Fibroblast of pulmonary artery (primary cell): ENCODE measurements at places on chromosomes 16 and 17.

GRCh38 chr17:76270127-76270592, 5.0 kb downstream of the UBALD2 start:
- no peak for DNase-seq

- DNase-seq, result peak; percentile 92
Observed at GRCh38 chr17:30104575-30105339, 11.9 kb upstream of the NSRP1 start.

DNA sequence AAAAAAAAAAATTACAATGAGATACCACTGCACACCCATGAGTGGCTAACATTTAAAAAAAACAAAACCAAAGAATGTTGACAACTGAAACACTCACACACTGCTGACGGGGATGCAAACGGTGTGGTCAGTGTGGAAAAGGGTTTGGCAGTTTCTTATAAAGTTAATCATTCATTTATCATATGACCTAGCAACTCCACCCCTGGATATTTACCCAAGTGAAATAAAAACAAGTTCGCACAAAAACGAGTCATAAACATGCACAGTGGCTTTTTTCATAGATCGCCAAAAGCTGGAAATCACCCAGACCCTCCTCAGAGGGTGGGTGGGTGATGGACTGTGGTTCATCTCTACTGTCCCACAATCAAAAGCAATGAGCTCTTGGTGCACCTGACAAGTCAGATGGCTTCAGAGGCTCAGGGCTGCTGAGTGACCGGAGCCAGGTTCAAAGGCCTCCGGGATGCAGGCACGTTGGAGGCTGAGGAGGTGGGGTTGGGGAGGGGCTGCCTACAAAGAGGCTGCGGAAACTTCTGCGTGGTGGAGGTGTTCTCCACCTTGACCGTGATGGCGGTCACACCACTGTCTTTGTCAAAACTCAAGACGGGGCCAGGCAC, 14.2 kb downstream of the RAB40B start:
- DNase-seq, result no peak

DNA sequence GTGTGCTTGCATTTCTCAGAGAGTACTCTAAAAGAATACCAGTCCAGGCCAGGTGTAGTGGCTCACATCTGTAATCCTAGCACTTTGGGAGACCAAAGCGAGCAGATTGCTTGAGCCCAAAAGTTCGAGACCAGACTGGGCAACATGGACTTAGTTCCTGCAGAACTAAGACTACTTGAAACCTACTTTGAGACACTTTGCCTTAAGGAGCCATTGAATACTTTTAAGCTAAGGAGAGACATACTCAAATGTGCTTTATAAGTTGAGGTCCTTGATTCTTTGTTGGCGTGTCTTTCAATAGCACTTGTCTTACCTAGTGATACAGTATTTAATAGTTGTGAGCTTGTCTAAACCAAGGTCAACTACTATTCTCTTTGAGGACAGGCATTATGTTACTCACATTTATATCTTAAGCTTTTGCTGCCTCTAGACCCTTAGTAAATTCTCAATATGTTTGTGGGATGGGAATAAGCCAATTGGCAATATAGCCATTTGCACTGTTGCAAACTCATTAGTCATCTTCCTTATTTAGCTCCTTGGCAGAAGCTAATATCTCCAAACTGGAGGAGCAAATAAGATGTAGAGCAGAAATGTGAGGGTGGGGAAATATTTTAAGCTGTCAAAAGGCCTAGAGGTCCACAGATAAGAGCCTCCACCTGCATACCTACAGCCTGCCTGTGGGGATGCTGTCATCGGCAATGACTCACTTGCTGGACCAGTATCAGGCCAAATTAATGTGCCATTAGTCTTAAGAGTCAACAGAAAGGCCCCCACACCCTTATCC, 16.3 kb downstream of the SCPEP1 start:
- peak; percentile 28 for DNase-seq

DNA sequence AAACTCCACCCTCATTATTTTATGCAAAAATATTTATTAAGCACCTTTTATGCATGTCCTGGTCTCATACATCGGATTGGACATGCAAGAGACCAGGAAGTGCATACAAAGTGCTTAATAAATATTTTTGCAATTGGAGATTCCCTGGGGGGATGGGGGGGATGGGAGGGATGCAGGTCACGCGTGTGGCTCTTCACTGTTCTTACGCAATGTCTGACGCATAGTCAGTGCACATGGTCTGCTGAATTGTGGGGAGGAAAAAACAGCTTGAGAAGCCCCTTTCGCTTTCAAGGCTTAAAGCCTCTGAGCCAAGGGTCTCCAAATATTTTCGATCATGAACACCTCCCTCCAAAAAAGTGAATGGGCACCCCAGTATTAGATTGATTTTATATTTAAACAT, 96.7 kb upstream of the XYLT1 start:
- no peak for DNase-seq

DNA sequence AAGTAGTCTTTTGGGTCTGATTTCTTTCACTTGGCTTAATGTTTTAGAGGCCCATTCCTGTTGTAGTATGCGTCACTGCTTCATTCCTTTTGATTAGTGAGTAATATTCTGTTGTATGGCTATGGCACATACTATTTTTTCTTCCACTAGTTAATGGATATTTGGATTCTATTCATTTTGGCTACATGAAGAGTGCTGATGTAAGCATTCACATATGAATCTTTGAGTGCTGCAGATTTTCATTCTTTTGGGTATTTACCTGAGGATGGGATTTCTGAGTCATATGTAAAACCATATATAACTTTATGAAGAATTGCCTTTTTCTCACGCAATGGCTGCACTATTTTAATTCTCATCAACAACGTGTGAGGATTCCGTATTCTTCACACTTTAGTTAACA, 113.6 kb downstream of the AHSP start:
- DNase-seq, result no peak

DNA sequence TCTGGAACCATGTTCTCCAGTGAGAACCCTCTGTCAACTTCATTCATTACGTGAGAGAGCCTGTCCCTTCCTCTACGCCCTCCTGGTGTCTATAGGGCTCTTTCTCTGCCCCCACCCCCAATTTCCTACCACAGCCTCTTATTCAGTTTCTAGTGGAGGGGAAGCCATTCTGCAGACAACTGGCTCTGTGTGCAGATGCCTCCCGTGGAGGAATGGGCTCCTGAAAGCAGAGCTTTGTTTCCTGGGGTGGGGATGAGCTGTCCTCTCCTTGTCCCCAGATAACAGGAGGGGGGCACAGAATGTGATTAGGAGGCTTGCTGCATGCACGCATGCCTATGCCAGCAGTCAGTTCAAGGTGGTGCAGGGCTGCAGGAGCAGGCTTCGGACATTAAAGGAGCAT, 31.6 kb downstream of the MMP15 start:
- no peak for DNase-seq

DNA sequence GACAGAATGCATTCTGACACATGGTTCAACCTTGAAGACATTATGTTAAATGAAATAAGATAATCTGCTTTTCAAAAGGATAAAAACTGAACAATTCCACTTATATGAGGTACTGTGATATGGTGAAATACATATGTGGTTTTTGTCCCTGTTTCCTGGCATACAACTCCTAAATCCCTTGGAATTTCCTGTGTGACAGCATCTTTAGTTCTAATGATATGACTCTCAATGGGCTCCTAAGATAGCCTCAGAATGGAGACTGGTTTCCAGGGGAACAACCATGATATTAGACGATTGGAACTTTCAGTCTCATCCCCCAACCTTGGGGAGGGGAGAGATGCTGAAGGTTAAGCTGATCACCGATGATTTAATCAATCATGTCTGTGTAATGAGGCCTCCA, 37.7 kb upstream of the PHLPP2 start:
- peak; percentile 70 for DNase-seq

DNA sequence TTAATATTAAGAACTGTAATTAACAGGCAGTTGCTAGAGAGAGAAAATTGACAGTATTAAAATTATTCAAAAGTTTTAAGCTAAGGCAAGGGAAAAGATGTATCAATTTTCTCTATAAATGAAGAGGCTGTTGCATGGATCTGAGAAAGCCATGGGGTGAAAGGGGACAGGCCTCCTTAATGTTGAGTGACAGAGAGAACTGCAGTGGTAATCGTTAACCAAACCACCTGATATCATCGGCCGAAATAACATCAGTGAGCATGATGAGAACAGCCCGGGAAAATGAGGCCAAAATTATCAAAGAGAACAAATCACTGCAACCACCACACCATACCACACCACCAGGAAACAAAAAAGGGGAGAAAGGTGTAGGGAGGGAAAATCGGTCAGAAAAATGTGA, 3.6 kb downstream of the ZNF423 start:
- no peak for DNase-seq

GRCh38 chr17:2362016-2362415, 24.7 kb downstream of the SGSM2 start:
- no peak for DNase-seq

DNA sequence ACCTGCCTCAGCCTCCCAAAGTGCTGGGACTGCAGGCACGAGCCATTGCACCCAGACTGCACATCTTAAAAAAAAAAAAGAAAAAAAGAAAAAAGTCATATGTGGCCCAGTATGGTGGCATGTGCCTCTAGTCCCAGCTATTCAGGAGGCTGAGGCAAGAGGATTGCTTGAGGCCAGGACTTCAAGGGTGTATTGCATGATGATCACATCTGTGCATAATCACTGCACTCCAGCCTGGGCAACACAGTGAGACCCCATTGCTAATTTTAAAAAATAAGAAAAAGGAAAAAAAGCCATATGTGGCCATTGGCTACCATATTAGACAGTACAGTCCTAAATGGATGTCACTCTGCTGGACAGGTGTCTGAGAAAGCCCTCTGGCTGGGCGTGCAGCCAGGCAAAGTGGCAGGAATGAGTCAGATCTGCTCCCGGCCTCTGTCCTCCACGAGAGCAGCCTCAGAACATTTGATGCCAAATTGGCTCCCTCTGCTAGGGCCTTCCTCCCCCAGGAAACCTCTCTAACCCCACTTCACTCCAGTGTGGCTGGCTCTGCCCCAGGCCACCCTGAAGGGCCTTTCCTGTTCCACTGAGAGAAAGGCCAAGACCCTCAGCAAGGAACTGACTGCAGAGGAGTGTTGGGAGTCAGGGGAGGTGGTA, 14.7 kb downstream of the CA7 start:
- DNase-seq, result peak; percentile 58

GRCh38 chr17:49106321-49107210, 26.0 kb upstream of the B4GALNT2 start:
- peak; percentile 48 for DNase-seq

- DNase-seq, result no peak
Observed at GRCh38 chr16:19621445-19621844, 65.9 kb downstream of the VPS35L start.

DNA sequence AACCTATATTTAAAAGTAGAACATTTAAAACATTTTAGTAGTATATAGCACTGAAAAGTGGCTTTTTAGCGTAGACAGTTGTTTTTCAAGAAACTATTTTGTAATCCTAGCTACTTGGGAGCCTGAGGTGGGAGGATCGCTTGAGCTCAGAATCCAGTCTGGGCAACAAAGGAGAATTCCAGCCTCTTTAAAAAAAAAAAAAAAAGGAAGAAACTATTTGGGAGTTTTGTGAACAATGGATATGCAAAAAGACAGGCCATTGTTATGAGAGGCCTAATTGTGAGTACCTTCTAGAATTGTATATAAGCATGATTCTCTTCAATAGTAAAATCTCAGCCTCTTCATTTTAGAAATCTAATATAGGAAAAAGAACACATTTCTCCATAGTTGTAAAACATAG, 17.6 kb downstream of the OMG start:
- peak; percentile 62 for DNase-seq

GRCh38 chr16:4846503-4846900, 586 bp downstream of the GLYR1 start:
- DNase-seq, result peak; percentile 56

GRCh38 chr16:87412371-87412995, 20.3 kb downstream of the MAP1LC3B start:
- DNase-seq, result no peak

DNA sequence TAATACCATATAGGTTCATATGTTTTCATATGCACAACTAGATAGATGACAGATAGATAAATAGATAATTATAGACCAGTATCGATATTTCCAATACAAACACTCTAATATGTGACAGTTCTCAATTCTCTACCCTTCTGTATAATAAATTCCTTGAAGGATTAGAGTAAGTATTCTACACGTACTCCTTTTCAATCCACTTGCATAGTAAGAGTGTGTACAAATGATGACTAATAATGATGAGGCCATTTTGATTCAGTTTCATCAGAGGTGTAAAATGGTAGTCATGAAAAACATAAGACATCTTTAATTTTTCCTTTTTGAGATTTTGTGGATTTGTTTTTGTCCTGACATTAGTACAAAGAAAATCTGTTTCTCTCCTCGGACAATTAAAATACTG, 188.3 kb upstream of the WSB1 start:
- no peak for DNase-seq

GRCh38 chr16:74201576-74201975, 95.0 kb upstream of the PSMD7 start:
- DNase-seq, result no peak

- DNase-seq, result no peak
Observed at GRCh38 chr17:63290784-63291183, 155.3 kb downstream of the CYB561 start.

- peak; percentile 84 for DNase-seq
Observed at GRCh38 chr16:53071748-53072301, 17.0 kb downstream of the CHD9 start.

GRCh38 chr16:63978240-63978639, 1143.6 kb downstream of the CDH11 start:
- DNase-seq, result no peak

GRCh38 chr17:44930667-44931066, 15.4 kb upstream of the GFAP start:
- DNase-seq, result no peak

DNA sequence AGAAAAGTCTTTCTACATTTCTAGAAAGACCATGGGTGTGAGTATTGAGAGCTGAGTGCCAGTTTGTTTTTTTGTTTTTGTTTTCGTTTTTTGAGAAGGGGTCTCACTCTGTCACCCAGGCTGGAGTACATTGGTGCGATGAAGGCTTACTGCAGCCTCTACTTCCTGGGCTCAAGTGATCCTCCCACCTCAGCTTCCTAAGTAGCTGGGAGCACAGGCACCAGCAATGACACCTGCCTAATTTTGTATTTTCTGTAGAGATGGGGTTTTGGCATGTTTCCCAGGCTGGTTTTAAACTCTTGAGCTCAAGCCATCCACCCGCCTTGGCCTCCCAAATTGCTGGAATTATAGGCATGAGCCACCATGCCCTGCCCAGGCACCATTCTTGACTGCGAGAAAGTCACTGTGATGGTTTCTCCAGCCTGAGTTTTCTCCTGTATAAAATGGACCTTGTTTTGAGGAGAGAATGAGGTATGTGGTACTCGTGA, 673.8 kb downstream of the MAF start:
- no peak for DNase-seq

GRCh38 chr17:58537266-58537665, 22.8 kb upstream of the MTMR4 start:
- no peak for DNase-seq

DNA sequence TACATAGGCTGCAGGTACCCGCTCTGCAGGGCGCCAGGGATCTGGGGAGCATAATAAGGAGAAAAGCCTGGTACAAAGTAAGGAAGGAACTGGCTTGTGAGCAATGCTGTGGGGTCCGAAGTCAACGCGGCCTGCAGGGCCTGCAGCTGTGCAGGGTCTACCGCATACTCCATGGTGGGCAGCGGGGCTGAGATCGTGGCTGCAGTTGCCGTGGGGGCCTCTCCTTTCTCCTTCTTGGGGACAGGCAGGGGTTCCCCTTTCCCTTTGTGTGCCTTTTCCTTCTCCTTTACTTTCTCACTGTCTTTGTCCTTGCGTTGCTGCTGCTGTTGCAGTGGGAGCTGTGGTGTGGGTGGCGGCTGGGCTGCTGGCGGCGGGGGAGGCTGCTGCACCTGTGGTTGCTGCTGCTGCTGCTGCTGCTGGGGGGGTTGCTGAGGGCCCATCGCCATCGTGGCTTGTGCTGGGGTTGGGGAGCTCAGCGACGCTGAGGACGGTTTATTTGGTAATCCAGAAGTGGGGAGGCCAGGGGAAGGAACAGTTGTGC, 259.6 kb downstream of the ZFHX3 start:
- DNase-seq, result no peak
